ENCODE measurements at places on chromosomes 11 and 22.

GRCh38 chr11:70398834-70399680, 728 bp downstream of the CTTN start:
- DNase-seq: peak; percentile 30

- no peak for DNase-seq
These were observed 155.4 kb upstream of the PDGFD start for GRCh38 chr11:104319396-104319795.

GRCh38 chr11:84899134-84899533, 728.0 kb downstream of the DLG2 start:
- DNase-seq: no peak

- DNase-seq: no peak
These were observed 344.3 kb downstream of the AASDHPPT start for GRCh38 chr11:106421676-106422292.

- no peak for DNase-seq
These were observed 2.8 kb downstream of the MAP3K11 start for GRCh38 chr11:65611028-65611757.

DNA sequence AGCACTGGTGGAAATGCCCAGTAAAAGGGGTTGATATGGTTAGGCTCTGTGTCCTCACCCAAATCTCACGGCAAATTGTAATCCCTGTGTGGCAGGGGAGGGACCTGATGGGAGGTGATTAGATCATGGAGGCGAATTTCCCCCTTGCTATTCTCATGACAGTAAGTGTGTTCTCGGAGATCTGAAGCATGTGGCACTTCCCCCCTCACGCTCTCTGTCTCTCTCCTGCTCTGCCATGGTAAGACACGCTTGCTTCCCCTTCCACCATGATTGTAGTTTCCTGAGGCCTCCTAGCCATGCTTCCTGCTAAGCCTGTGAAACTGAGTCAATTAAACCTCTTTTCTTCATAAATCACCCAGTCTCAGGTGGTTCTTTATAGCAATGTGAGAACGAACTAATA, 37.4 kb downstream of the PACSIN2 start:
- no peak for DNase-seq

DNA sequence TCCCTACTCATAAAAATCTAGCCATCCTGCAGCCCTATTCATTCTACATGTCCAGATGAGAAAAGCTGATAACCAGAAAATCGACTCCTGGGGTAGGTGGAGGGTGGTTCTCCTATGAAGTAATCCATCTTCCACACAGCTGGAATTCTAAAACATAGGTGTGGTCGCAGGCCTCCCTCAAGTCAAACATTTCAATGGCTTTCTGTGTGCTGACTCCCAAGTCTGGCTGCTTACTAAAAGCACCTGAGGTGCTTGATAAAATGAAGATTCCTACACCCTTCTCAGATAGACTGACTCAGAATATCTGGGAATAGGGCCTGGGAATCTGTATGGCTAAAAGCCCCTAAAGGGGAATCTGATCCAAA, 26.1 kb downstream of the IRAG1 start:
- DNase-seq: no peak

- no peak for DNase-seq
These were observed 17.3 kb upstream of the TREH start for GRCh38 chr11:118696673-118697226.

- DNase-seq: no peak
These were observed 16.6 kb downstream of the TBC1D10A start for GRCh38 chr22:30309951-30310741.

DNA sequence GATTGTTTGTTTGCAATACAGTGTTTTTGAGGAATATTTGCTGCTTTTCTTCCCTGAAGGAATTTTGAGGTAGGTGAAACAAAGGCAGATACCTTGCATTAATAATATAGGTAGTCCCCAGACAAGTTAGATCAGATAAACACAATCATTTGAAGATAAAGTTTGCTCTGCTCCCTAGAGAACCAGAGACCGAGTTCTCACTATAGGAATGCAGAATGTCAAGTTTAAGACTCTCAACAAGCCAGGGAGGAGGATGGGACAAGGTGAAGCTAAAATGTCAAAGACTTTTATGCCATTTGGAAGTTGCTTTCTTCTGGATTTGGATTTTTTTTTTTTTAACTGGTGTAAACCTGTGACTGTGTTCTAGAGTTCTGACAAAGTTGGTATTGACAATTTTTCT, 364.7 kb downstream of the TTC28 start:
- no peak for DNase-seq

- no peak for DNase-seq
These were observed 6.8 kb downstream of the ALDH3B2 start for GRCh38 chr11:67667490-67668191.

DNA sequence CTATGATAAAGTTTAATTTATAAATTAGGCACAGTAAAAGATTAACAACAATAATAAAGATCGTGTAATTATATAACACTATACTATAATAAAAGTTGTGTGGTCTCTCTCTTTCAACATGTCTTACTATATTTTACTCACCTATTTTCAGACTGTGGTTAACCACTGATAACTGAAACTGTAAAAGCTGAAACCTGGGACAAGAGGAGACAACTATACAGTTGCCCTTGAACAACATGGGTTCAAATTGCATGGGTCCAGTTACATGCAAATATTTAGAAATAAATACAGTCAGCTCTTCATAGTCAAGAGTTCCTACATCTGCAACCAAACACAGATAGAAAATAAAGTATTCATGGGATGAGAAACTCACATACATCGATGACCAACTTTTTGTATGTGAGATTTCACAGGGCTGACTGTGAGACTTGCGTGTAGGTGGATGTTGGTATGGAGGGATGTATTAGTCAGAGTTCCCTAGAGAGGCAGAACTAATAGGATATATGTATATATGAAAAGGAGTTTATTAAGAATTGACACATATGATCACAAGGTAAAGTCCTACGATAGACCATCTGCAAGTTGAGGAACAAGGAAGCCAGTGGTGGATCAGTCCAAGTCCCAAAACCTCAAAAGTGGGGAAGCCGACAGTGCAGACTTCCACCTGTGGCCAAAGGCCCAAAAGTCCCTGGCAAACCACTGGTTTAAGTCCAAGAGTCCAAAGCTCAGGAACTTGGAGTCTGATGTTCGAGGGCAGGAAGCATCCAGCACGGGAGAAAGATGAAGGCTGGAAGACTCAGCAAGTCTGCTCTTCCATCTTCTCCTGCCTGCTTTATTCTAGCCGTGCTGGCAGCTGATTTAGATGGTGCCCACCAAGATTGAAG, 359.5 kb downstream of the INSC start:
- no peak for DNase-seq

DNA sequence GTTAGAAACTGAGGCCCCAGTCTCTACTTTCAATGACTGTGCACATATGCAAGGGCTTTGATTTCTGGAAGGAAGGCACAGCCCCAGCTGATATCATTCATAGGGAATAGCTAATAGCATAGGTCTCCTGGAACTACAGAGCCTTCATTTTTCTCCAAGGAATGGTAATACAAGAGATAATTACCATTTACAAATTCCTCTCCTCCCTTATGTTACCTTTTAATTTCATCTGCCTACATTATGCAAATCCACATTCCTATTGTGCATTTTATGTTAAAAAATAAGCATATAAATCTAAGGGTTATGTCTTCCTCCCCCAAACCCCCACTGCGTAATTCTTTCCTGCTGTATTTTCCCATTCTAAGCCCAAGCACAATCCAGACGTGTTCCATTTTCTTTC, 94.9 kb downstream of the AMBRA1 start:
- no peak for DNase-seq

GRCh38 chr22:20137671-20138416, 6.2 kb downstream of the ZDHHC8 start:
- DNase-seq: no peak

DNA sequence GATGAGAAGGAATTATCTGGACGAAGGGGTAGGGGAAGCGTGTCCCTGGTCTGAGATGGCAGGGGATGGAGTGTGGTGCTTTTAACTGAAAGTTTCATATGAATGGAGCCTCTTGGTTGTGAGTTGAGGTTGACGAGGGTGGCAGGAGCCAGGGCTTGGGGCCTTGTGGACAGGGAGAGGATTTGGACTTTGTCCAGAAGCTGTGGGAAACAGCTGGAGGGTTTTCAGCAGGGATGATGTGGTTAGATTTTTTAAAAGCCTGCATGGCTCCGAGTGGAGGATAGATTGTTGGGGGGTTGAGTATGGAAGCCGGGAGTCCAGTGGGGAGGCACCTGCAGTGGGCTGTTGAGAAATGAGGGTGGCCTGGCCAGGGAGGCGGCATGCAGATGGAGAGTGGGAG, 24.8 kb downstream of the MYO7A start:
- DNase-seq: no peak

GRCh38 chr11:2465202-2466068, 20.6 kb downstream of the KCNQ1 start:
- no peak for DNase-seq

Data from stimulated activated naive CD8-positive, alpha-beta T cell treated with anti-CD3 and anti-CD28 coated beads, Interleukin-15, Interleukin-2, amounts not matched to agents 100 U/mL and 50 U/mL, for 24 hours (primary cell).